ENCODE measurements at places on chromosomes 11 and 22.

GRCh38 chr11:45079943-45080719 is 66.3 kb upstream of the PRDM11 start:
- peak; percentile 63 for DNase-seq

DNA sequence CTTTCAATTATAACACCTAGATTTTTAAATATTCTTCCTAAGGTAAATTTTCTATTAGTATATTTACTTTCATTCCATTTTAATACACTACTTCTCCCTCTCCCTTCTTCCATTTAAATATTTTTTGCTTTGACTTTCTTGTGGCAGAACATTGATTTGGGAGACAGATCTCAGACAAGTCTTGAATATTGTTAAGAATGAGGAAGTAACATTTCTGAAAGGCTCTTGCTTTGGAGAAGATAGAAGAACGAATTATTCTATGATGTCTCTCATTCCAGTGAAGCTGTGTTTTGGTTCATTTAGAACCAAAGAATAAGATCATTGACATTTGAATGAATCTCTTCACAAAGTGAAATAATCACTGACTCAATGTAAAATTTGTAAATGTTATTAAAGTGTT is 2.4 kb downstream of the IPO7 start:
- DNase-seq = no peak

- peak; percentile 32 for DNase-seq
Observed at GRCh38 chr11:77039491-77040400, 5.5 kb downstream of the B3GNT6 start.

DNA sequence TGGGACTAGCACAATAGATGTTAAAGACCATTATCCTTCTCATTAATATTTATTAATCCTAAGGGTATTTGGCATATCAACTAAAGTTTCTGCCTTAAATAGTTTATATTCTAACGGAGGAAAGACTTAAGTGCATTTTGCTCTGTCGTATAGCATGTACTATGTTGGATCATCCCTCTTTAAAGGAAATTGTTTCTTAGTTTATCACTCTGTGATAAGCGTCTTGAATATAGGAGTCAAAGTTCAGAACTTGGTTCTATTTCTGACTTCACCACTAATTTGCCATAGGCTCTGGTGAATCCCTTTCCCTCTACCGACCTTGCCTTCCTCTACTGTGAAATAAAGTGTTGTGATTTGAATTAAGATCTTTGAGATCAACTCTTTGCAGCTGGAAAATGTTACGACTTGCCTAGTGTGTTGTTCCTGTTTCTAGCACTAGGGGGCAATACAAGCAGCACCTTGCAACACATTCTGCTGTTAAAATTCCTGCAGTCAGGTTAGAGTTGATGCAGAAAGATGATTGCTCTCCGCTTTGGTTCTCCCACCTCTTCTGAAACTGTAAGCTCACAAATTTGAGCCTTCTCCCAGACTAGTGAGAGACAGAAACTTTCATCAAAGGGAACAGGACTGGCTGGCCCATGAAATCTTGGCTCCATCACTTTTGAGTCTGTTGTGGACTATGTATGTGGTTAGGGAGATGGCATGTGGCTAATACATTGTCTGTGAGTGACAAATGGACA is 27.8 kb upstream of the ZNRF3 start:
- DNase-seq = peak; percentile 62

DNA sequence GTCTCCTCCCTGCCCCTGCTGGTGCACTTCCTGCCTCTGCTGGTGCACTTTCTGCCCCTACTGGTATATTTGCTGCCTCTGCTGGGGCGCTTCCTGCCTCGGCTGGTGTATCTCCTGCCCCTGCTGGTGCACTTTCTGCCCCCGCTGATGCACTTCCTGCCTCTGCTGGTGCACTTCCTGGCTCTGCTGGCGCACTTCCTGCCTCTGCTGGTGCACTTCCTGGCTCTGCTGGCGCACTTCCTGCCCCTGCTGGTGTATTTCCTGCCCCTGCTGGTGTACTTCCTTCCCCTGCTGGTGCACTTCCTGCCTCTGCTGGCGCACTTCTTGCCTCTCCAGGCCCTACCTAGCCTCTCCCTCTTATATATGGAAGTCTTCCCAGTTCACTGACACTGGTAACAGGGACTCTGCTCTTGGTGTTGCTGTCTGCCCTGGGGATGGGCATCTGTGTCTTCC is 10.1 kb downstream of the MTFP1 start:
- DNase-seq = peak; percentile 82

- peak; percentile 43 for DNase-seq
Observed at GRCh38 chr11:118928870-118929500, 3.3 kb upstream of the BCL9L start.

- DNase-seq = no peak
Observed at GRCh38 chr11:99418927-99419720, 398.4 kb downstream of the CNTN5 start.

- DNase-seq = no peak
Observed at GRCh38 chr22:49586873-49587272, 240.8 kb downstream of the BRD1 start.

DNA sequence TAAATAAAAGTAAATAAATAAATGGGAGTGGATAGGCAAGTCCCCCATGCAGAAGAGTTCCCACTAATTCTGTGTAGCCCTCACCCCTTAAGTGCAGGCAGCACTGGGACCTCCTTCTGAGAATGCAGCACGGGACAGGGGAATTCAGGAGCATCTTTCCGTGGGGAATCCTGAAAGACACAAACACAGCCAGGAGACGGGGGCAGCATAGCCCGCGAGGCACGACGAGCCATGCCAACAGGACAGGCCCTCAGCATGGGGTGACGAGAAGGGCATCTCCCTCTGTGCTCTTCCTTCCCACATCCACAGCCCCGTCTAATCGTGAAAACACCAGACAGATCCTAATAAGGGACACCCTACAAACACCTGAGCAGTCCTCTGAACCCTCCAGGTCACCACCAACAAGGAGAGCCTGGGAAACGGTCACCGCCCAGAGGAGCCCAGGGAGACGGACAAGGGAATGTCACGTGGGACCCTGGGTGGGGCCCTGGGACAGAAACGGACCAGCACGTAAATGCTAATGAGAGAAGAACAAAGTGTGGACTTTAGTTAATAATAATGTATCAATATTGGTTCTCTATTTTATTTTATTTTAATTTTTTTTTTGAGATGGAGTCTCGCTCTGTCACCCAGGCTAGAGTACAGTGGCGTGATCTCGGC is 6.8 kb downstream of the KRTAP5-5 start:
- no peak for DNase-seq

- no peak for DNase-seq
Observed at GRCh38 chr22:41915786-41916493, 1.1 kb upstream of the SHISA8 start.

DNA sequence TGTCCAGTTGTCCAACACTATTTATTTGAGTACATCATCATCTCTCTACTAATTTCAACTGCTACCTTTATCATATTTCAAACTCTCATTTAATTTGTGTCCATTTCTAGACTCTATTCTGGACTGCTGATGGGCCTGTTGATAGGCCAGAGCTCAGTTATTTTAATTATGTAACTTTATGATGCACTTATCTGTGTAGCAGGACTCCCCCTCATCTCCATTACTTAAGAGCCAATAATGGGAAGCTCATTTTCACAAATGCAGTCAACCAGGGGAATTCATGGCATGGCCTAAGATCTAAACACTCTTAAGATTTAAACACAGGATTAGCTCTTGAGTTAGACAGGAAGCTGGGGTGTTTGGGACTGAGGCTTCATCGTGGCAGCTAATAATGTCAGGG is 21.4 kb downstream of the KCNQ1OT1 start:
- DNase-seq = no peak

DNA sequence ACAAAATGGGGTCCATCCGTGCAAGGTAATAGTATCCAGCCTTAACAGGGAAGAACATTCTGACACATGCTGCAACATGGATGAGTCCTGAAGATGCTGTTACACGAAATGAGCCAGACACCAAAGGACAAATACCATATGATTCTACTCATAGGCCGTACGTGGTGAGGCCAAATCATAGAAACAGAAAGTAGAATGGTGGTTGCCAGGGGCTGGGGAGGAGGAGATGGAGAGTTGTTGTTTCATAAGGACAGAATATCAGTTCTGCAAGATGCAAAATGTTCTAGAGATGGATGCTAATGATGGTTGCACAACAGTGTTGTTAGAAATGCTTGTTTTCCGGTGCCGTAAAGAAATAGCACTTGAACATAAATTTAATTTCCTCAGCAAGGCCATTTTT is 2.6 kb downstream of the TBX10 start:
- DNase-seq = no peak

DNA sequence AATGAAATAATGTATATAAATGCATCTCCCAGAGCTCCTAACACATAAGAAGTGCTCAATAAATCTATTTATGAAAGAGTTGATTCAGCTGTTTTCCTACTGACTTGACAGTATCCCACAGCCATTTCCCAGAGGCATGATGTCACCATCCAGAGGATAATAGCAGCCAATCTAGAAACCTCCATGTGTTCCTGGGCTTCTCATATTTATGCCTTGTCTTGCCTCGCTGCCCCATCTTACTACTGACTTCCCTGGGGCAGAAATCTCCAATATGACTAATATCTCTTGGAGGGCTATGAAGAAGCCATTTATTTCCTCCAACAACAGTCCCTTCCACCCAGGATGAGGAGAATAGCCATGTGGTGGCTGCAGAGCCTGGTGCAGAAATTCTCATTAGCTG is 115.4 kb upstream of the NAV2 start:
- no peak for DNase-seq

GRCh38 chr11:34793666-34794065 is 122.5 kb downstream of the APIP start:
- DNase-seq = no peak

DNA sequence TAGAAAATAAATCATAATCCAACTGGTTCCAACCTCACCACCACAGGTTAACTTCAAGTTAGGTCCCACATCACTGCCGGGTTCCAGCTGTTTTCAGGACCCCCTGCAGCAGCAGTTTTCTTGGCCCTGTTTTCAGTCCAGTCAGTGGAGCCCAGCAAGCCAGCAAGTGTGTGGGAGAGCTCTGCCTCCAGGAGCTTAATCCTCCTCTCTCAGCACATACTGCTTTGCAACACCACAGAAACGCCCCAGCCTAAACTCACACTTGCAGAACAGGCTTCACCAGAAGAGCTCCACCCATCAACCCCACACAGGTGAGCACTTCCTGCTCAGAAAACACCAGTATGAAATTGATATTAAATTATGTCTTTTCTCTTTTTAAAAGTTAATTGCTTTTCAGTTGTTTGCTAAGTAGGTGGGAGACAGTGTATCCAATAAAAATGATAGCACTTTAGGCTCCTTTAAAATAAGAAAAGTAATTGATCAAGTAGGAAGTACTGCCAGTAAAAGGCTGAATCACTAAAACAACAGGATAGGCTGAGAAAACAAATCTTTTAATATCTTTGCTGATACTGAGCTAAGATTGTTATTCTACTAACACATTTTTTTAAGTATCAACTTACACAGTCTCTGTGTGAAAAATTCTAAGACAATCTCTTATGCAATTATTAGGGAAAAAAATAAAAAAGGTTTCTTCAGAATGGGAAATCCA is 81.5 kb upstream of the TP53AIP1 start:
- peak; percentile 31 for DNase-seq

DNA sequence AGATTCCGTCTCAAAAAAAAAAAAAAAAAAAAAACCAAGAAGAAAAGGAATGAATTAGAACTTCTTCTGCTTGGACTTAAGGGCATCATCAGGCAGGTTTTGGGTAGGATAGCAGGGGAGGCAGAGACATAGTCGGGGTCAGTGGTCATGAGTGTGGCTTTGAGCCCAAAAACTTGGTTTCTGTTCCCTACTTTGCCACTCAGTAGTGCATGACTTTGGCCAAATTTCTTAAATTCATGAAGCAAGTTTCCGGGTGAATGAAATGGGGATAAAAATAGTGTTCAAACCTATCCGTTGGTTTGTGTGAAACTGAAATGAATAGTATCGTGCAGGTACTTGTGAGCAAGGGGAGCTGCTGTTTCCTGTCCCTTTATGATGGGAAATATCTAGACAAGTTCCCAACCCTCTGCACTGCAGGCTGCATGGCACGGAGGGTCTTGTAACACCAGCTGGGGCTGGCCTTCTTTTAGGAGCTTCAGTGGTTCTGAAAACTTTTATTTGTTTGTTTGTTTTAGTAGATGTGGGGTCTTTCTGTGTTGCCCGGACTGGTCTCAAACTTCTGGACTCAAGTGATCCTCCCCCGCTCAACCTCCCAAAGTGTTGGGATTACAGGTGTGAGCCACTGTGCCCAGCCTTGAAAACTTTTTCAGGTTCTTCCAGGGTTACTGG is 18.4 kb downstream of the NEAT1 start:
- no peak for DNase-seq

DNA sequence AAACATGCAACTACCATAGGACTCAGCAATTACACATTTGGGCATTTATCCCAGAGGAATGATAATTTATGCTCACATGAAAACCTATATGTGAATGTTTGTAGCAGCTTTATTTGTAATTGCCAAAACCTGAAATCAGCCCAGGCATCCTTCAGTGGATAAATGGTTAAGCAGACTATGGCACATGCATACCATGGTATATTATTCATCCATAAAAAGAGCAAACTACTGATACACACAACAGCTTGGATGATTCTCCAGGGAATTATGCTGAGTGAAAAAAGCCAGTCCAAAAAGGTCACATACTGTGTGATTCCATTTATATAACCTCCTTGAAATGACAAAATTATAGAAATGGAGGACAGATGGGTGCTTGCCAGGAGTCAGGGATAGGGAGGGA is 86.7 kb downstream of the ALX4 start:
- no peak for DNase-seq

- peak; percentile 43 for DNase-seq
Observed at GRCh38 chr22:40462195-40462984, 92.0 kb downstream of the SGSM3 start.

DNA sequence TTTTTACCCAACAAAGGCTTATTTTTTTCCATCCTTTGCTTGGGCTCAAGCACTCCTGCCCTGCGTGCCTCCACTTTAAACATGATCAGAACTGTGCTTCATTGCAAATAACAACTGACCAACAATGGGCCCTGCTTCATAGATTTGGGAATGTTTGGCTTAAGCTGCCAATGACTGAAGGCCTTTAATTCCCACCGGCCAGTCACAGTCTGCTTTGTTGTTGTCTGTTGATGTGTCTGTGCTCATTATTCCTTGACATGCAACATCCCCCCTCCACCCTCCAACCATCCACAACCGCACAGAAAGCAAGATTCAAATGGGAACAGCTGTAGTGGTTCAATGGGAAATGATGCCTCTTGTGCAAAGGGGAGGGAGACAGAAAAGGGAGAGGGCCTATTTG is 23.0 kb downstream of the PAX6 start:
- DNase-seq = no peak

DNA sequence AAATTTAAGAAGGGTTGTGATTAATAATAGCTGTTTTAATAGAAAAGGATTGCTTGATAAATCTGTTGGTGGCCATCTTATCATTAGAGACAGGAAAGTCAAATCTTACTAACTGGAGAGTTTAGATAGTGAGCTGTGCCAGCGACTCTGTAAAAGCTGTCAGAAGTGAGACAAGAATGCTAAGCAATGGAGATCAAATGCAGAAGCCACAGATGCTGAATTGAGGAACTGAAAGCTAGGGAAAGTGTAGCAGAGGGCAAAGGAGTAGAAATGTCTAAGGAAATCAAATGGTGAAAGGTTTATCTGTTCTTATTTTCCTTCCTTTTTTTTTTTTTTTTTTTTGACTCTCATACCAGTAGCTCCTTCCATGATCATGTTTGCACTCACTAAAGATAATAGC is 13.7 kb downstream of the MS4A13 start:
- no peak for DNase-seq

GRCh38 chr22:38725900-38726655 is 20.3 kb downstream of the GTPBP1 start:
- no peak for DNase-seq
